ENCODE measurements at places on chromosomes 2 and 18.
A peak's percentile ranks its signal among the peaks of the same experiment; 100 is the strongest.

DNA sequence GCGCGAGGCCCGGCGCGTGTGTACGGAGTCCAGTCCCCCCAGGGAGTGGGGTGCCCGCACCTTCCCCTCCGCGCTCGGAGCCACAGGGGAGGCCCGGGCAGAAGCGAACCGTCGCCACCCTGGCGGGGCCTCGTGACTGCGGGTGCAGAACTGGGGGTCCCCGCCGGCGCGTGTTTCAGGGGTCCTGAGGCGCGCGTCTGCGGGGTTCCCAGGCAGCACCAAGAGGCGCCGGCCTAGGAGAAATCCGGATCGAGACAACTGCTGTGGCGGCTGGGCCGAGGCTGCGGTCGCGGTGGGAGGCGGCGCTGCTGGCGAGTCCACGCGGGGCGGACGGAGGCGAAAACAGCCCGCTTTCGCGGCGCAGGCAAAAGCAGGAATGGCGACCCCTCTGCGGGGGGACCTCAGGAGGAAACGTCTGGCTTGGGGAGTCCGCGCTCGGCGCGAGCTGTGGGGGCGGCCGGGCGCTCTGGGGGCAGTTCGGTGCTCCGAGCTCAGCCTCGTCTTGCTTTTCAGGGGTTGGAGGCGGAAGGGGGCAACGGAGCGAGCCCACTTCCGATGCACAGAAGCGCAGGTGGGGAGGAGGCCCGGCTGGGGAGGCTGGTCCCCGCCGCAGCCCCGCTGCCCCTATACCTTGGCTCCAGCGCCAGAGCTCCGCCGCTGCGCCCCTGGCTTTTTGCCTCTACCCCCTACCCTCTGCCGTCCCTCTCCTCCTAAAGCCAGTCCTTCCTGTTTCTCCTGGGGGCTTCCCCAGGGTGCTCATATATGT lies 81.5 kb upstream of the LDLRAD4 start:
- DNase-seq, result peak; percentile 15

- DNase-seq, result peak; percentile 84
Observed at GRCh38 chr2:99680946-99681345, 191.1 kb upstream of the REV1 start.

- DNase-seq, result no peak
Observed at GRCh38 chr2:147067136-147067535, 777.7 kb upstream of the ACVR2A start.

DNA sequence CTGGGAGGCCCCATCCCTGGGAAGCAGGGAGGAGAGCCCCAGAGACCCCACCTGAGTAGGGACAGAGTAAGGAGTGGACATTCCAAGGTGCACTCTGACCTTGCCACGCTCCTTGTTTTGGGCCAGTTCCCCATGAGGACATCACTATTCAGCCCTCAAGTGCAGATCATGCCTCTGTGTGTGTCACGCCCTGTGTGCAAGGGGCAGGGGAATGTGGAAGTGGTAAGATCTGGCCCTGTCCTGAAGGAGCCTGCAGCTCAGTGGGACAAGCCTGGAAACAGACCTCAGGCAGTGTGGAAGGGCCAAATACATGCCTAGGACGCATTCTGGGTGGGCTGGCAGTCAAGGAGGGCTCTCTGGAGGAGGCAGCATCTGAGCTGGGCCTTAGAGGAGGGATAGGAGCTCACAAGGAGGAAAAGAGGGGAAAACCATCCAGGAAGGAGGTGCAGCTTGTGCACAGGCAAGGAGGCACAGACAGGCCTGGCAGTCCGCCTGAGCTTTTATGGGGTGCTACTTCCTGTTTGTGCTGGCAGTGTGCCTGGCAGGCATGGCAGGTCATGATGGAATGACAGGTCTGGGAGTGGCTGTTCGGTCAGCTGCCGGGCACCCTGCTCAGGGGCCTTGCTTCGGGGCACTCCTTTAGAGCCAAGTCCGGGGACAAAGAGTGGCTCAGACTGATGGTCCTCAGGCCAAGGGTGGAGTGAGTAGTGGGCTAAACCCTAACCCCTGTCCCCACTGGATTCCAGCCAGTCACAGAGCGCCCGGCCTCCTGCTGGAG lies 3.3 kb downstream of the KLHL30 start:
- DNase-seq, result peak; percentile 58

- no peak for DNase-seq
Observed at GRCh38 chr2:88932686-88933085, 241.2 kb downstream of the RPIA start.
